ENCODE measurements at places on chromosomes 7 and 10.

GRCh38 chr7:39757604-39758003, 134.2 kb downstream of the RALA start:
- DNase-seq: no peak

- no peak for DNase-seq
These were observed 313.3 kb downstream of the AGMO start for GRCh38 chr7:15248514-15248913.

DNA sequence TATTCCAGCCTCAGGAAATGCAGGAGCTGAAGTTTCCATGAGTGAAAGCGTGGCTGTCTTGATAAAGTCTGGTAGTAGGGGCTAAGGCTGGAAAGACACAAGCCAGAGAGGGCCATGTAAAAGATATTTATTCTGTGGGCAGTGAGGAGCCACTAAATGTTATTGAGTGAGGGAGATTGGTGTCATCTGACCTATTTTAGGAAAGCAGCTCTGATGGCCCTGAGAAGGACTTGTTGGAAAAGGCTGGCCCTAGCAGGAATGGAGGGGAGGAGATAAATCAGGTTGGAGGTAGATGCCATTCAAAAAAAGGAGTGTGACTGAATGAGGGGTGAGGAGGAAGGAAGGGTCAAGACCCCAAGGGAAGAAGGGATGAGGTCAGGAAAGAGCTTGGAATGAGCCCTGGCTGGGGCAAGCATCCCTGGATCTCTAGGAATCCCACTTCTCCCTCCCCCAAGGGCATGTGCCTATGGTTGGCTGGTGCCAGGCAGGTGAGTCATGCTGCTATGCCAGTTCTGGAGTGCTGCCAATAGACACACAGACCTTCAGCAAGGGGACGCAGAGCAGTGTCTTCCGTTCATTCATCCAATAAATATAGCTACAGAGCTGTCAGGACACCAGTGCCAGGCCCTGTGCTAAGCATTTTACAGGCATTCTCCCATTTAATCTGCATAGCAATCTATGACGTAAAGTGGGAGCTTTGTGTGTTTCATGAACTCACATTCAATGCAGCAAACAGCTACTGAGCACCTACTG, 2.0 kb downstream of the ANKRD2 start:
- peak; percentile 27 for DNase-seq

DNA sequence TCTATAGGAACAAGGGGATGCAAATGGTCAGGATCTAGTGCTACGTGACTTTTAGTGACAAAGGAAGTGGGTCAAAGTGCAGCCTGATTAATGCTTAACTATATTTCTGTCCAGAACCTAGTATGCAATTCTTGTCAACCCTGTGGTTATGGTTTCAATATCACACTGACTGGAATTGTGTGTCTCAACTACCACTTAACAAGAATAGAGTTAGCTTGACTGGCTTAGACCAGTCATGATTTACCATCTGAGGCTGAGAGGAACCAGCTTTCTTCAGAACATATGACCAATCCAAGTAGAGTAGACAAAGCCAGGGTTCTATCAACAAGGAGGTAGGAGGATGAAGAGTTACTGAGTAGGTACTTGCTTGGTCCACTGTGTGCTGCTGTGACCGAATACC, 54.4 kb downstream of the MYPN start:
- no peak for DNase-seq

DNA sequence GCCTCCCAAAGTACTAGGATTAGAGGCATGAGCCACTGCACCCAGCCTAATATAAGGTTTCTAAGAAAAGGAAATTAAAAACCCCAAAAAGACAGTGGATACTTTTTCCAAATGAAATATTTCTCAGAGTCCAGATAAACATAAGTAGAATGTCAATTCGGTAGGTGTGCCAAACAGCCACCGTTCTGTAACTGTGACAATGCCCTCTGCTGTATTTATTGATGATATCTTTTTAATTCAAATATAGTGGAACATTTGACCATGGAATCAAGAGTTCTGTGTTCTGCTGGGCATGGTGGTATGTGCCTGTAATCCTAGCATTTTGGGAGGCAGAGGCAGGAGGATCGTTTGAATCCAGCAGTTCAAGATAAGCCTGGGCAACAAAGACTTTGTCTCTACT, 28.8 kb upstream of the ZRANB1 start:
- DNase-seq: no peak

DNA sequence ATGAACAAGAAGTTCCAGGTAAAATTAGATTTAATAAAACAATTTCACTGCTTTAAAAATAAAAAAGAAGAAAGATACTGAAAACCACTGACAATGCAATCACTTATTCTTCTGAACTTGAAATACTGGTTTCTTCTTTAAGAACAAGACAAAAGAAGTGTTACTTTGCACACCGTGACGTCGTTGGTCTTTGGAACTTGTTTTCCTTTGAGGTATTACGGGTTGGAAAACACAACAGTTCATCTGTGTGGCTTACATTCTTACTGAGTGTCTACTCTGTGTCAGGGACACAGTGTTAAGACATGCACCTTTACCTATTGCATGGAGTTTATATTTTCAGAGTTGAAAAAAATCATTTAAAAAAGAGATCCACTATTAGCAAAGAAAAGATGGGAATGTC, 41.3 kb upstream of the UCN3 start:
- no peak for DNase-seq

- DNase-seq: no peak
These were observed 636.5 kb downstream of the DNAJB9 start for GRCh38 chr7:109206196-109206595.

GRCh38 chr10:85791818-85792532, 574.6 kb downstream of the GRID1 start:
- DNase-seq: no peak

GRCh38 chr7:141114029-141114664, 40.3 kb downstream of the TMEM178B start:
- DNase-seq: no peak

DNA sequence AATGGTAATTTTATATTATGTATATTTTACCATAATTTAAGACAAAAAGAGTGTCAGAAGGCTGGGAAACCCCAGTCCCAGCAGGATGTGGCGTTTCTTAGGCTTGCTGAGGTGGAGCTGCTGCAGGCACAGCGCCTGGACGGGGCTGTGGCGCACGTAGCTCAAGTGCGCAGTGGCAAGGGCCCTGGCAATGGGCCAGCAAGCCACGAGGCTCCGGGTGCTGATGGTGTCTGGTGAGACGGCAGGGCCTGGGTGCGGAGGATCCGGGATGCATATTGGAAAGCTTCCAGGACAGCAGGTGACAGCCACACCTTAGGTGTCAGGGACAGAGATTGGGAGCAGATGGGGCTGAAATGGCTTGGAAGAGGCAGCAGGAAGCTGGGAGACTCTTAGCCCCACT, 37.2 kb downstream of the CLEC2L start:
- no peak for DNase-seq

- DNase-seq: no peak
These were observed 4.4 kb downstream of the ZMIZ1 start for GRCh38 chr10:79072994-79073645.

GRCh38 chr10:21733710-21734109, 199.7 kb downstream of the MLLT10 start:
- no peak for DNase-seq

DNA sequence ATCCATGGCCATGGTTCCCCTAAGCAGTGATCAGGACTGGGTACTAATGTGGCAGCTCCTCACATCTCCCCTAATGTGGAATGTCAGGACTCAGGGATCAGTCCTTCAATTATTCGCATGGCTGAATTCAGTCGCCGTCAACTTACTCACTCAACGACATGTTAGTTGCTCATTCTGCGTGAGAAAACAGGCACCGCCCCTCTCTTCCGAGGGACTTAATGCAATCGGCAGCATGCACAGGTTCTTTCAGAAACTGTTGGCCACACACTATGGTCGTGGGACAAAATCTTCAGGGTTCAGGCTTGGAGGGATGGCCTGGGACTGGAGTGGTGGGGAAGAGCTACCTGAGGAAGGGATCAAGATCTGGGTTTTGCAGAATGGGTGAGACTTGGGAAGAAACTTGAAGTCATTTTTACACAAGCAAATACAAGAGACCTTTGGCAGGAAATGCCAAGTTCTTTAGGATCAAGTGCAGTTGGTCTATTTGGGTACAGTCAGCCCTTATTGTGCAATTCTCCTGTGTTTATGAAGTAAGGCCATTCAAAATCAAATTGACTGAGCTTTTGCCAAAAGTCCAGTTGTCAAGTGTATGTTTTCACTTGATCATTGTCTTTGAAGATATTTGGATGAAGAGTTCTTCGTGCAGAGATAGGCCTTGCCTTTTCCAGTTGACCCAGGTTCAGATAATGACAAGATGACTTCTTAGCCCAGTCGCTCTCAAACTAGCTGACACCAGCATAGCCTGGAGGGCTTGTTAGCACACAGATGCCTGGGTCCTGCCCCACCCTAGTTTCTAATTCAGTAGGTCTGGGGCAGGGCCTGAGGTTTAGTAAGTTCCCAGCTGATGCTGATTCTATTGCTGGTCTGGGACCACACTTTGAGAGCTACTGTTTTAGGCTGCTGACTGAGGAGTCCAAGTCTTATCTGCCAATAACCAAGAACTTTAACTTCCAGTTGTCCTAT, 48.5 kb downstream of the LRRC18 start:
- DNase-seq: no peak

DNA sequence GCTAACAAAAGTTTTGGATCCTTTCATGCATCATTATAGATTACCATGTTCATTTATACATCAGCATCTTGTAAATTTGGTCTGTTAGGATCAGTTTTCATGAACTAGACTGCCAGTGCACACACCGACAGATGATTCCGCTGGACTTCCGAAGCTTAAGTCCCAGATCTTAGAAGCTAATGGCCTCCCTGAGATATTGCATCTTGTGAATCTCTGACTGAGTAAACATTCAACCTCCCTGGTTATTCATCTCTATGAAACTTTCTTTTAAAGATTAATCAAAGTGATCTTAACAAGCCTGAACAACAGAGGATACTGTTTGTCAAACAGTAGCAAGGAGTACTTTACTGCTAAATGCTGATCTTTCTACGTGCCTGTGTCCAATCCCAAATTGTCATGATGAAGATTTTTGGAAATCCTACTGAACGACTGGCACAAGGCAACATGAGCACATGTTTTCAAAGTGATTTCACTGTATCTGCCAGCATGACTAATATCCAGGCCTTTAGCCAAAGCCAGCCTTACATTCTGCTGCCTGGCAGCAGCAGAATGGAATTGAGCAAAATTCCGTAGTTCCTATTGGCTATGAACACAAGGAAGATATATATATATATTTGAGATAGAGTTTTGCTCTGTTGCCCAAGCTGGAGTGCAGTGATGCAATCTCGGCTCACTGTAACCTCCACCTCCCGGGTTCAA, 91.3 kb upstream of the ANK3 start:
- no peak for DNase-seq

GRCh38 chr10:52027055-52027705, 286.9 kb upstream of the DKK1 start:
- no peak for DNase-seq

DNA sequence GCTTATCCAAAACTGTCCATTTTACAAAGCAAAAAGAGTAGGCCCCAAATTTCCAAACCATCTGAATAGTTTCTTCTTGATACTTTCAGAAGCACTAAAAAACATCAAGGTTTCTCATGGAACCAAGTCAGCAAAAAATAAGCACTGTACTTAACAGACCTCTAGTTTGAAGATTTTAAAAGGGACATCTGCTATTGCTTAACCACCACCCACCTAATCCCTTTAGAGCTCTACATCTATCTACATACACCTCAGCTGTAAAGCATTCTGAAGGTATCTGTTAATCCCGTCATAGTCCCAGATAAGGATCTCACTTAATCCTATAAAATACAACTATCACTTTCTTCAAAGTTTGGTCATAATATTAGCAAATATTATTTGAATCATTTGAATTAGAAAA, 72.3 kb downstream of the HIBADH start:
- no peak for DNase-seq

DNA sequence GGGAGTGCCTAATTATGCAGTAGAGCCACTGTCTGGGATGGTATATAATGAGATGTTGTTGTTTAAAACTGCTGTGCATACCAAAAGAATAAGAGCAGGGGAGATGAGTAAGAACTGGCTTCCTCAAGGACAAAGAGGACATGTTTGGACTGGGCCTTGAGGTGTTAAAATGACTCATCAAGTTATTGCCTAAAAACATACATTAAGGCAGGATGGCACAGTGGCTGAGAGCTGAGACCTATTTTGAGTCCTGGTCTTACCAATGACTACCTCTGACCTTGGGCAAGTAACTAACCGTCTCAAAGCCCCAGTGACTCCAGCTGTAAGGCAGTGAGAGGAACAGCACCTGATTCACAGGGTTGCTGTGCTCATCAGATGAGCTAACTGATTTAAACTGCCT, 71.1 kb downstream of the CFAP58 start:
- DNase-seq: no peak

GRCh38 chr7:150663802-150664494, 21.6 kb upstream of the GIMAP2 start:
- DNase-seq: no peak

DNA sequence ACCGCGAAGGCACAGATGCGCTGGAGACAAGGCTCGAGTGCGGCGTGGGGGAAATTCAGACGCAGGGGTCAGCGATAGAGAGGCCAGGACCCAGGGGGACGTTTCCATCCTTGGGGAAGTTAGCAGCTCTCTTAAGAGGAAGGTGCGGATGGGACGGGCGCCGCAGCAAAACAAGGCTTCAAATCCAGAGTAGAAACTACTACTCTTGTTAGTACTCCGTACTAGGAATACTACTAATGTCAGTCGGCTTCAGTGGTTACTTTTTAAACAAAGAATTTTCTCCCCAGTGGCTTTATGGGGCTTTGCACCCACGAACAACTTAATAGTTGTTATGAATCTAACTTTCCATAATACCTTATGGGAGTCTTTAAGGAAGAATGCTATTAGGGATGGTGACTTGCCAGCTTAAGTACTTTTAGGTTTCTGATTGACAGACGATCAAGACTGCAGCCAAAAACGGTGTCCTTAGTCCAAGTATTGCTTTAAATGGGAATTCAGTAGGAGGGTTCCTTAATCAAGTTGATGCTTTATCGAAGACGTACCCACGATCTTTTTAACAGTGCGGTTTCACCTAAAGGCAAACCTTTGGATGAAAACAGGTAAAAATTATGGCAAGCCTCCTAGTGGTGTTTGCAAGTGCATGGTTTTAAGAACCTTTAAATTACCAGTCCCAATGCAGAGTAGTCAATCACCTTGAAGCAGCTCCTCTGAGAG, 812 bp upstream of the IDE start:
- no peak for DNase-seq

DNA sequence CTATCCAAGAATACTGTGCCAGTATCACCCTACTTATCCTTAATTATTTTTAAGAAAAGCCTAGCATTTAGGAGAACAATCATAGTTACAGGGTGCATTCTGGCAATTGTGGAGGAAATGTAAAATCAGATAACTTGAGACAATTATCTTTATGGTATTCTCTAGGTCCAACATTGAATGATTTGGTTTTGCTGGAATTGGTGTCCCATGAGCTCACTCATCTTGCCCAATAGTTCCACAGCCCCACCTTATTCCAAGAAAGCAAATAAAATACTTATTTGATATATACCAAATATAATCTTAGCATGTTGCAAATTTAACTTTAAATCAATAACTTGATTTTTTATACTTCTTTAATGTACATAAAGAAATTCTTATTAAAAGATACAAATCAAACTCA, 65.3 kb downstream of the DGKB start:
- no peak for DNase-seq

Data from right kidney (tissue), 9 donors.